Caki2 (cell line): ENCODE measurements at places on chromosomes 7 and 10.

DNA sequence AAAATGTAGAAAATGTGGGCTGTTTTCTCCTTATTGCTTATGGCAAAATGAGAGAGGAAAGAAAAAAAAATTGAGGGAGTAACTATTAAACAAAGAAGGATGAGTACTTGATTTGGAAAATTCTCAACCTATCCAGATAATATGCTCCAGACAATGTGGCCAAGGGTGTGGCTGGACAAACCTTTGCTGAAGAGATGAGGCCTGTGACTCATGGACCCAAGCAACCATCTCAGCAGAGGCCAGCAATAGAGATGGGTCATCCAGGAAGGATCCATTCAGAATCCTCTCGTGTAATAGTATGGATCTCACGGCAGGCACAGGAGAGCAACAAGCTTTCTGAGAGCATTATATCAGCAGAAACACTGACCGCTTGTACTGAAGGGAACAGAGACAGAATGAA is 120.3 kb upstream of the CELF2 start:
- DNase-seq = no peak

DNA sequence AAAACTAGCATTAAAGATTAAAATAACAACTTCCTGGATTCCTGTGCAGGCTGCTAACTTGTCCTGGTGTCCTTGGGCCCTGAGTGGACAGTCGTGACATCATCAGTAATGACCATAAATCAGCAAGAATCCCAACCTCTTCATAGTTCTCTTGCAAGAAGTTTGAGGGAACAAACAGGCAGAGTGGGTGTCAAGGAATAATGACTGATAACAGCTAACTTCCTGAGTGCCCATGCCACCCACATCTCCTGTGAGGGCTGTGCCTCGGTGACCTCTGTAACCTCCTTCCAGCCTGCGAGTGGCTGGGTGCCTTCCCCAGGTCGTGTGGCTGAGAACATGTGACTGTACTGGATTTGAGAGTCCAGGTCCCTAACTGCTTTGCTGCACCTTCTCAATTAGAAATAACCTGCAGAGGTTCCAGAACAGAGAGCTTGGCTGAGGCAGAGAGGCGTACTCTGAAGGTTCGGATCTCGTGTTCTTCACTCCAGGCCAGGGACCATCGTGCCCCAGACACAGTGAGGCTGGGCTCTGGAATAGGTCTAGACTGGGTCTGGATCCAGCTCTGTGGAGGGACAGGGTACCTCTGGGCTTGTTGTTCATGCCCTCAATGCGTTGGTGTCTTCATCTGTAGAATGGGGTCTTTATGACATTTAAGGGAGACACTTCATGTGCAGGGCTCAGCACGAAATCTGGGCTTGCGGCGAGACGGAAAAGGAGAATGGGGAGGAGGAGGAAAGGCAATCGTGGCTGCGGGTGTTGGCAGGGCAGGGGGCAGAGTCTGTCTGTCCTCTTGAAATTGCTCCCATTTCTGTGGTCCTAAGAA is 313.1 kb upstream of the ZNF32 start:
- DNase-seq = peak; percentile 40

GRCh38 chr7:115682507-115682906 is 348.1 kb downstream of the TFEC start:
- no peak for DNase-seq

- no peak for DNase-seq
Observed at GRCh38 chr10:122422266-122422989, 32.0 kb upstream of the ARMS2 start.

GRCh38 chr10:49012603-49013002 is 73.0 kb upstream of the LRRC18 start:
- no peak for DNase-seq
